ENCODE measurements at places on chromosomes 3 and 15. TPM values are rescaled to one million over a fixed set of nuclear protein-coding genes. Genes with fewer than 3 reads are reported as not detected.

DNA sequence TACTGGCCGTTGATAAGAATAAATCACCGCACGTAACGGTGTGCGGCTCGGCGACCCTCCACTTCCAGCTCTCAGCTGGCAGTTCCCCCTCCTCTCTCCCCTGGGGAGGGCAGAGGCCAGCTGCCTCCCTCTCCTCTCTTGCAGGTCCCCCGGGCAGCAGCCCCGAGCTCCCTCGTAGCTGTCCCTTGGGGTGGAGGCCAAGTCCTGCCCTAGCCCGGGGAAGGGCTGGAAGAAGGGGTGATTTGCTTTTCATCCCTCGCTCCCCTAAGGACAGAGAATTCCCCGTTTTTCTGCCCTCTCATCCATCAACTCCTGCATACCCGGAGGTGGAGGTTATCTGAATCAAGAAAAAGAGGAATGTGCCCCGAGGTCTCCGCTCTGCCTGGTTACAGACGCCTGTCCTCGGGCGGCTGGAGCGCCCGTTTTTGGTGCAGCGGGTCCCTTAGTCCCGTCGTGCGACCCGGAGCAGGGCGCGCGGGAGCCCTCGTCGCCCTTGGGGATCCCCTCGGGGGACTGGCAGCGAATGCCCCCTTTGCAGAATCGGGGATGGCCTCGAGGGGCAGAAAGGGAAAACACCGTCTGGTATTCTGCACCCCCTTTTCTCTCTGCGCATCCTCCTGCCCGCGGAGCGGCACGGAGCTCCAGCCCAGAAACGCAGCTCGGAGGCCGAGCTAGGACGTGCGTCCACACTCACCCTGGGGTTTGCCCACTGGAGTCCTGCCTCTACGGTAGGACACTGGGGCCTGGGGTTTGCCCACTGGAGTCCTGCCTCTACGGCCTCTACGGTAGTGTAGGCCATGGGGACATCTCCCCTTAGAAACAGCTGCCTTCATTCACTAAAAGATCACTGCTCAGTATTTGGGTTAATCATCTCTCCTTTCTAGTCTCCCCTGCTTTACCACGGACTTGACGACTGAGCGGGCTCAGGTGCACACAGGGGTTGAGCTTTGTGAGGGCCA lies 2.2 kb downstream of the PTPRG start:
- no peak for DNase-seq

- no peak for DNase-seq
These were observed 43.2 kb upstream of the SKOR1 start for GRCh38 chr15:67781907-67782690.

KNG1 gene
- total RNA-seq, result not detected

QRICH1 gene
- 59.0 TPM for total RNA-seq

CFAP100 gene
- total RNA-seq, result not detected

- no peak for DNase-seq
These were observed 7.9 kb downstream of the POPDC2 start for GRCh38 chr3:119652306-119653033.

DNA sequence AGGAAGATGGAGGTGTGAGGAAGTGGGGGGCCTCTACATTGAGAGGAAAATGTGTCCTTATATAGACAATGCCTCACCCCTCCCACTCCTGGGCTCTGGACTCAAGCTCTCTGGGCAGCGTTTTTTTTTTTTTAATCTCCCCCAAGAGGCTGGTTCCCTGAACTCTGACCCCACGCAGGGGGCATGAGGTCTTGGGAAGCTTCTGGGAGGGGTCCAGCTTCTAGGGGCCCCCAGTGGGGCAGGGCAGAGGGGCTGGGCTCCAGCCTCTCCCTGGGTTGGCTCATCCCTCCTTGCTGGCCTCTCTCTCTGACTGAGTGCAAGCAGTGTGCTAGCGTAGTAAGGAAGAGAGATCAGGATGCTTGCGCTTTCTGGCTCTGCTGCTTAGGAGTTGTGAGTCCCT lies 101.4 kb upstream of the HACD2 start:
- no peak for DNase-seq

LCMT2 gene
- 7.2 TPM for total RNA-seq

- DNase-seq, result no peak
These were observed 2.4 kb upstream of the KLF13 start for GRCh38 chr15:31324186-31324585.

- DNase-seq, result no peak
These were observed 259.5 kb downstream of the IL5RA start for GRCh38 chr3:2850701-2851100.

DNA sequence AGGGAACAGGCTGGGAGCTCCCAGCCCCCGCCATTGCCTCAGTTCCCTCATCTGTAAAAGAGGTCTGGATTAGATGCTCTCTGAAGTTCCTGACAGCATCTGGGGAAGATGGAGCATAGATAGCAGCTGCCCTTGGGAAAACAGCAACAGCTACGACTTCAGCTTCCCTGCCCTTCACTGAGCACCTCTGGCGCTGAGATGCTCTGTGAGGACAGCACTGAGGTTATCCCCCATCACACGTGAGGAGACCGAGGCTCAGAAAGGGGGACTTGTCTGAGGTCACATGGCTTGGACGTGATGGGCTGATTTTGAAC lies 11.1 kb upstream of the RPL29 start:
- DNase-seq, result no peak

KBTBD13 gene
- total RNA-seq, result not detected

All from fibroblast of lung (primary cell).